NCI-H526 treated with DMSO at 0.1 percent for 48 hours (cell line): ENCODE measurements at places on chromosomes 4 and X.

DNA sequence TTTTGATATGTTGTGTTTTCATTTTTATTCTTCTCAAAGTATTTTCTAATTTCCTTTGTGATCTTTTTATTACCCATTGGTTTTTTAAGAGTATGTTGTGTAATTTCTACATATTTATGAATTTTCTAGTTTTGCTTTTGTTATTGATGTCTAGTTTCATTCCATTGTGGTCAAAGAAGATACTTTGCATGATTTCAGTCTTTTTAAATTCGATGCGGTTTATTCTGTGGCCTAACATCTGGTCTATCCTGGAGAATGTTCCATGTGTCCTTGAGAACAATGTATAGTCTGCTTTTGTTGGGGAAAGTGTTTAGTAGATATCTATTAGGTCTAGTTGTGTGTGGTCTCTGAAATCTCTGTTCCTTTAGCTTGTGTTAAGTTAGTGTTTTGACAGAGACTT lies 46.2 kb downstream of the PPEF1 start:
- no peak for DNase-seq

GRCh38 chrX:42696536-42697124 lies 81.3 kb downstream of the PPP1R2C start:
- DNase-seq = no peak

DNA sequence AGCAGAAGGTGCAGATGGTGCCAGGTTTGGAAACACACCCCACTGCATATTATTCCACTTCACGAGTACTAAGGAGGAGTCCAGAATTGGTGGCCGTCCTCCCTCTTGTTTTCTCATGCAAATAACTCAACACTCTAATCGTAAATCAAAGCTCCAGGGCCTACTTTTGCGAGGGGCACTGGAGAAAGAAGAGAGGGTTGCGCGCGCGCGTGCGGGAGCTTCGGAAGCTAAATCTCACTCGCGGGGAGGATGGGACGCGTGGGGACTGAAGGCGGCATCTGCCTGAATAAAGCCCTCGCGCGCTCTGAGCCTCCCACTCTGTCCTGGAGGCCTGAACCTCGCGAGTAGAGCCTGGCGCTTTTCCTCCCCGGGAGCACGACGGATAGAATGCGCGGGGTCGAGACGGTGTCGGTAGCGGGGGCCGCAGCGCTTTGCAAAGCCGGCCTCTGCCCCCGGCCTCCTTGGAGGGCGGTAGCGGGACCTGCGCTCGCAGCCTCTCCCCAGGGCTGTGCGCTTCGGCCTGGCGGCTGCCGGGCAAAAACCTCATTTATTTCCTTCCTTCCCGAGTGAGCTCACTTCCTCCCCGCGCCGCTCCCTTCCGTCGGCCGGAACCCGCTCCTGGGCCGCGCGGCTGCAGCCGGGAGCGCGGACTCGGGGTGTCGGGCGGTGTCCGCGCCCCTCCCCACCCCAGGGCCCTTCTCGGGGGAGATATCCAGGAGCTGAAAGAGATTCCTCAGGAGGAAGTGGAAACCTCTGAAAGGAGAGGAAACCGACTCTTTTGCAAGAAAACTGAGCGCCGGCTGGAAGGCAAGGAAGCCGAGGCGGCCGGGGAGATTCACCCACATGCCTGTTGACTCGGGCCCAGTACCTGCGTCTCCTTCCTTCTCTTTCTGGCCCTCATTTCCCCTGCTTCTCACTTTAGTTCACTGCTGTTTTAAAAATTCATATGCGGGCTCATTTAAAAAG lies 20.7 kb downstream of the HAND2 start:
- no peak for DNase-seq

DNA sequence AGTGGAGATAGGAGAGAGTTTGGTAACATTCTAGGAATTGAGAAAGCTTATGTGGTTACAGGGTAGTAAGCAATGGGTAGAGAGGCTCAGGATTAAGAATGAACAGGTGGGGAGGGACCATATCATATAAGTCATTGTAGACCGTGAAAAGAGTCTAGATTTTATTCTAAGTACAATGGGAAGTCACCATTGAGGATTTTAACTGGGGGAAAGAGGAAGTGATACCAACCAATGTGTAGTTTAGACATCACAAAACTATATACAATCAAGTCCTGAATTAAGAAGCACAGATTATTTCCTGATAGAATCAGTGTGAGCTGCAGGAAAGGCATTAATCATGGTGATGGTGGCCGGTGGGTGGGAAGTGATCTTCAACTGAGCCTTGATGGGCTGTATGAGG lies 178.3 kb upstream of the ZIC3 start:
- DNase-seq = no peak

DNA sequence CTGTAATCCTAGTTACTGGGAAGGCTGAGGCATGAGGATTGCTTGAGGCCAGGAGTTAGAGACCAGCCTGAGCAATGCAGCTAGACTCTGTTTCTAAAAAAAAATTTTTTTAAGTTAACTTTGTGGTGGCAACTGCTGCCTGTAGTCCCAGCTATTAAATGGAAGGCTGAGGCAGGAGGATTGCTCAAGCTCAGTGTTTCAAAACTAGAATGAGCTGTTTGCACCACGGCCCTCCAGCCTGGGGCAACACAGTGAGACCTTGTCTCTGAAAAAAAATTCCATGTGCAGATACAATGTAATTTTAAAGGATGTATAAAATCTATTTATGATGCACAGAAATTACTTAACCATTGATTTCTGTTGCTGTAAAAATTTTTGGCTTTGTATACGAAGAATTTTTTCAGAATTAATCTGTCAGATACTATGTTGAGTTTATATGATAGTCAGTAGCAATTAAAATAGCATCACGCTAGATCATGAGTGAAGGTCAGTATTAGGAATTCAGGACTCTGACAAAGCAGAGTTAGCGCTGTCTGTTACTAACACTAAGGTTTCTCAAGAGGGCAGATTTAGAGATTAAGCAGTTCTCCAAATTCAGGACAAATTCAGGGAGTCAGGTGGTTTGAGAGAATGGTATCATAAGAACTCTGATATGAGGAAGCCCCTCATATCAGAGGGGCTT lies 8.3 kb upstream of the AGA start:
- DNase-seq = no peak

DNA sequence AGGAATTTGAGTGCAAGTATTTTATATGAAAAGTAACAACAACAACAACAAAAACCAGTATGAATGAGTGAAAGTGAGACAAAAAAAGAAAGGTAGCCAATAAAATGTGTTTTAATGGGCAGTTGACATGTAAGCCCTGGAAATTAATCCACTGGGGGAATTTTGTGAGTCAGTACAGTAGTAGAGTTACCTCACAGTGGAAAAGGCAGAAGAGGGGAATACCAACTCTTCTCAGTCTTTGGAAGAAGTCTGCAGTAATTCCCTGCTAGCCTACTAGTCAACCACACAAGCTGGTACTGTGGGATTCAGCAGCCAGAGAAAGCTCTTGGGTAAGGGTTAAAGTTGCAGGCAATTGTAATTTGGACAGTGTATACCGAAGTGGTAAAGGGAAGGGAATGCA lies 76.3 kb upstream of the IL15 start:
- DNase-seq = no peak

DNA sequence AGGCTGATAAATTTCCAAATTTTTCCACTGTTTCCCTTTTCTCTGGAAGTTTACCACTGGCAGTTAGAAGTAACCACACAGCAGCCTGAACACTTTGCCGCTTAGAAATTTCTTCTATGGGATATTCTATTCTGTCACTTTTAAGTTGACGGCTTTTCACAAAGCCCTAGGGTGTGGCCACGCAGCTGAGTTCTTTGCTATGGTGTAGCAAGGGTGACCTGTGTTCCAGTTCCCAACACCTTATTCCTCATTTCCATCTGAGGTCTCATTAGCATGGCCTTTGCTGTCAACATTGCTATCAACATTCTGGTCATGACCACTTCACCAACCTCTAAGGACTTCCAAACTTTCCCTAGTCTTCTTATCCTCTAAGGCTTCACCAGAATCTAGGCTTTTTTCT lies 45.4 kb upstream of the NFKB1 start:
- DNase-seq = no peak

- DNase-seq = no peak
Measured at GRCh38 chr4:5204781-5205180, 153.5 kb downstream of the STK32B start.

DNA sequence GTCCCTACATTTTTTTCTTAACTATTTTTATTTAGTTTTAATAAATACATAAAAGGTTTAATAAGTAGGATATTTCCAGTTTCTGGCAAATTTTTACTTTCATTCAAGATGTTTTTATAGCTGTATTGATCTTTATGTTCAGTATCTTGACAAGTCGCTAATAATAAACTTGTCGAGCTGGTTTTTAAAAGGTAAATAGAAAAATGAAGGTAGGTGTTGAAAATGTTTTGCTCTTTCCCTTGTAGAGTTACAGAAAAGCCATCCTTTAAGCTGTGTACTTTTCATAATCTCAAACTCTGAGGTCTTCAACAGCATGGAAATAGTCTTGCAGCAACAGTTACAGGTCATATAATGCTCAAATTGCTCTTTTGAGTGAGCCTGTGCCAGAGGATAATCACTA lies 52.6 kb downstream of the RS1 start:
- DNase-seq = no peak

- no peak for DNase-seq
Measured at GRCh38 chrX:48076343-48076742, 4.9 kb upstream of the ZNF630 start.

GRCh38 chr4:121462660-121463261 lies 81.9 kb upstream of the QRFPR start:
- peak; percentile 16 for DNase-seq

GRCh38 chrX:49310371-49310770 lies 6.9 kb downstream of the GAGE10 start:
- DNase-seq = no peak

DNA sequence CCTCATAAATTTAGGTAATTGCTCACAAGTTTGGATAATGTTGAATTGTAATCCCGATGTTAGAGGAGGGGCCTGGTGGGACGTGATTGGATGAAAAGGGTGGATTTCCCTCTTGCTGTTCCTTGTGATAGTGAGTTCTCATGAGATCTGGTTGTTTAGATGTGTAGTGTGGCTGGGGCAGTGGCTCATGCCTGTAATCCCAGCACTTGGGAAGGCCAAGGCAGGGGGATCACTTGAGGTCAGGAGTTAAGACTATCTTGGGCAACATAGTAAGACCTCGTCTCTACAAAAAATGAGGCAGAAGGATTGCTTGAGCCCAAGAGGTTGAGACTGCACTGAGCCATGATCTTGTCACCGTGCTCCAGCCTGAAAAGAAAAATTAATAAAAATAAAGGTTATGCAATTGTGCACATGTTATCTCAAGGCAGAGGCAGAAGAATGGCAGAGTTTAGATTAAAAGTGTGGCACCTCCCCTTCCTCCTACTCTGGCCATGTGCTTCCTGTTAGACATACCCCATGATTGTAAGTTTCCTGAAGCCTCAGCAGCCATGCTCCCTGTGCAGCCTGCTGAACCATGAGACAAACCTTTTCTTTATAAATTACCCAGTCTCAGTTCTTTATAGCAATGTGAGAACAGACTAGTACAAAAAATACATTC lies 36.5 kb downstream of the ERVMER34-1 start:
- DNase-seq = no peak

DNA sequence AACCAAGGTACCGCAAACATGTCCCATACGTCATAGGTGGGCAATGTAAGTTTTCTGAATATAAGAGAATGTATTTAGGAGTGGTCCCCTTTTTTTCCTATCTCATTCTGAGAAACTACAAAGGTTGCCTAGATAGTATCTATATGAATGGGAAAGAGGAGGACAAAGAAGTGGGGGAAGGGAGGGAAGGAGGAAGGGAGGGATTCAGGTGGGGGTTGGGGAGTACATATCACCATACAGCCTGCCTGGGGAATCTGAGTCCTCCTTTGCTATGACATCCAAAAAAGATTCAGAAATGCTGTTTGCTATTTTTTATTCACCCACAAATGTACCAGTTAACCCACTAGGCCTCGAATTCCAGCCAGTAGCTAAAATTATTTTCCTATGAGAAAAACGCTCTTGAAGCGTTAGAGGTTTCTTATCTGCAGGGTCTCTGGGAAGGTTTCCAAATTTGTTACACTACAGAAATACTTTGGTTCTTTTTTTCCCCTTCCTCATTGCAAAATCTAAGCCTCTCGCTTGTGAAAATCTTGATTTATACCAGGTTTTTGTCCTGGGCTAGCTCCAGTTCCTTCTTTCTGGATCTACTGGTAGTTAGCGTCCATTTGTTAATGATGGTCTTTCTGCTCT lies 212.9 kb downstream of the NSUN7 start:
- no peak for DNase-seq

GRCh38 chr4:112637552-112637866 lies 566 bp downstream of the LARP7 start:
- no peak for DNase-seq

GRCh38 chr4:110621328-110621812 lies 1.5 kb downstream of the PITX2 start:
- DNase-seq = no peak

GRCh38 chr4:70392057-70392776 lies 5.5 kb upstream of the OPRPN start:
- no peak for DNase-seq

DNA sequence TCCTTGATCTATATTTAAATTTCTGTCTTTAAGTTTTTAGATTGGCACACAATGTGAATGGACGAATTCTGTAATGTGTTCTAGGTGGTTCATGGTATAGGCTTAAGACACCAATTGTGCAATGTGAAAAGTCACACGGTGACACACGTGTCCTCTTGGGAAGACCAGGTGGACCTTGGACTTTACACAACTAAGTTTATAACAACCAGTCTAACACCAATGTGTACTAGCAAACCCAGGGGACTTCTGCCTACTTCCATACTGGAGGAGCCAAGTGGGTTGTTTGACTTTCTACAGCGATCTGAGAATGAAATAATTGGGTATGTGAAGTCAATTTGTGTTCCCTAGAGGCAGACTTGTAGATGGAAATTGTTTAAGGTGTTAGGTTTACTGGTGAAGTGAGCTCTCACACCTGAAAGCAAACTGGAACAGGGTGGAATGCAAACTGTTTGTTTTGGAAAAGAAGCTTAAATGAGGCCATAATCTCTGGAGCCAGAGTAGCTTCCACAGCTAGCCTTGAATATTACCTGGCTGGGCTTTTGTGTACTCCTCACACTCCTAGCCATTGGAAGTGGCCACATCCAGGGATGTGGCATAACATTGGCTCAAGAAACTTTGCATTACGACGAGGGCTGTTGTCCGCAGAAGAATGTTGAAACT lies 45.9 kb upstream of the WDR1 start:
- DNase-seq = no peak

DNA sequence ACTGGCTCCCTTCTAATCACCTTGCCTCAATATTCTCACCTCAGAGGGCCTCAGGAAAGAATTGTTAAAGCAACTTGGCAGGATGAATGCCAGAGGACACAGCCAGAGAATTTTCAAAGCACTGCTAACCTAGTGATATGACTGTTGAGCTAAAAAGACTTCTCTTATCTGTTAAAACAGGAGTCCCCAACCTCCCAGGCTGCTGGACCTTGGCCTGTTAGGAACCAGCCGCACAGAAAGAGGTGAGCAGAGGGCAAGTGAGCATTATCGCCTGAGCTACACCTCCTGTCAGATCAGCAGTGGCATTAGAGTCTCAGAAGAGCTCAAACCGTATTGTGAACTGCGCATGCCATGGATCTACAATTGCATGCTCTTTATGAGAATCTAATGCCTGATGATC lies 1.7 kb upstream of the KCNE5 start:
- DNase-seq = no peak

- DNase-seq = peak; percentile 9
Measured at GRCh38 chr4:27861381-27861787, 1000.7 kb downstream of the STIM2 start.
